MM.1S (cell line): ENCODE measurements at places on chromosomes 13 and 19.

DNA sequence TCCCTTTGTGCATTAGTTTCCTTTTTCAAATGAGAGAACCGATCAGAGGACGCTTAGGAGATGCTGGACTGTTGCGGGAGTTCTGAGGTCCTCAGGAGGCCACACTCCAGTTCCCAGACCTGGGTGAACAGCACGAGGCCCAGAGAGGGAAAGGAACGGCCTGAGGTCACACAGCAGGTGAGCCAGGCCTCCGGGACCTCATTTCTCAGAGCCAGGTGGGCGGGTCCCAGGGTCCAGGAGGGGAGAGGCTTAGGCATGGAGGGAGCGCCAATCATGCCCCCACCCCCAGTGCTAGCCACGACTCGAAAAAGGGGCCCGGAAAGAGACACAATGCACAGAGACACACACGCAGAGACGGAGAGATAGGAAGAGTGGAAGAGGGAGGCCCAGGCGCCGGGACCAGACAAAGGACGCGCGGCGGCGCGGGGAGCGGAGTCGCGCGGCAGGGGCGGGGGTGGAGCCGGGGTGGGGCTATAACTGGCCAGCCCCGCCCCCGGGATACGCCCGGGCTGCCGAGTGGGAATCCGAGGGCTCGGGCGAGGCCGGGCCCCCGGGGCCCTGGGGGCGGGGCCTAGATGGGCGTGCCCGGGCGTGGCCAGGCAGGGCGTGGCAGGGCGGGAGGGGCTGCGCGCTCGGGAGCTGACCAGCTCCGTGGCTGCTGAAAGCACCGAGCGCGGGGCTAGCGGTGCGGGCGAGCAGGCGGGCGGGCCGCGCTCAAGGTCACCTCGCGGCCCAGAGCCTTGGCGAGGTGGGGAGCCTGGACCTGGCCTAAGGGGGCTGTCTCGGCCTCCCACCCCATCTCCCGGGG, 1.6 kb downstream of the ELAVL3 start:
- H3K4me3 ChIP-seq = no peak overlapping the region
- DNase-seq = no peak
- H3K36me3 ChIP-seq = no peaks in the 10 kb centered on the region
- H3K27me3 ChIP-seq = peaks cover 37% of the 10 kb centered on the region

GRCh38 chr19:31392464-31392863, 43.2 kb upstream of the TSHZ3 start:
- peaks cover 17% of the 10 kb centered on the region for H3K27me3 ChIP-seq
- no peaks in the 10 kb centered on the region for H3K36me3 ChIP-seq
- no peak overlapping the region for H3K4me3 ChIP-seq
- H3K27ac ChIP-seq = no peak overlapping the region

GRCh38 chr19:33703821-33704220, 82.1 kb downstream of the CHST8 start:
- H3K36me3 ChIP-seq = no peaks in the 10 kb centered on the region
- H3K4me1 ChIP-seq = no peaks in the 10 kb centered on the region
- no peak overlapping the region for H3K27ac ChIP-seq
- no peak for DNase-seq
- H3K4me3 ChIP-seq = no peak overlapping the region

- no peaks in the 10 kb centered on the region for H3K36me3 ChIP-seq
- 0 out of 2 replicates have a peak, but pooled peaks cover 7% of the 10 kb centered on the region for H3K4me1 ChIP-seq
- peak; percentile 44 for DNase-seq
- no peaks in the 10 kb centered on the region for H3K27me3 ChIP-seq
- peak within 1 kb of the TSS; percentile 72 for H3K4me3 ChIP-seq
These were observed at the start of gene TSC22D1 for GRCh38 chr13:44575741-44576350. Gene TSC22D1, minus strand, starts transcription at chr13:44576330. Its CDS starts 256 bp downstream, at chr13:44576074.

DNA sequence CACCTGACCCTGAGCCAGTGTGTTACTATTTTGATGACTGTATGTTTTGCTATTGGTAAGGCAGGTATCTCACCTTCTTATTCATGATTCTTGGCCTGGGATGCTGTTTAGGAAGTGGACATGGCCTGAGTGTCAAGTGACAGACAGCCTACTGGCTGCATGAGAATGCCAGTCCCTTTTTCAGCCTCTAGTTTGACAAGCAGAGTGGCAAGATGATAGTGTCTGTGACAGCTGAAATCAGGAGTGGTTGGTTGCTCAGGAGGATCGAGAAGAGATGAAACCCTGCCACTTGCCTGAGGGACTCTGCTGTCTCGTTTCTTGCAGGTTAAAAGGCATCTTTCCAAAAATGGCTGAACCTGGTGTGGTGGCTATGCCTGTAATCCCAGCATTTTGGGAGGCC, 7.1 kb upstream of the ELOF1 start:
- no peak overlapping the region for H3K4me3 ChIP-seq
- no peak overlapping the region for H3K27ac ChIP-seq
- H3K36me3 ChIP-seq = no peaks in the 10 kb centered on the region
- no peaks in the 10 kb centered on the region for H3K4me1 ChIP-seq
- DNase-seq = no peak
- no peaks in the 10 kb centered on the region for H3K27me3 ChIP-seq

DNA sequence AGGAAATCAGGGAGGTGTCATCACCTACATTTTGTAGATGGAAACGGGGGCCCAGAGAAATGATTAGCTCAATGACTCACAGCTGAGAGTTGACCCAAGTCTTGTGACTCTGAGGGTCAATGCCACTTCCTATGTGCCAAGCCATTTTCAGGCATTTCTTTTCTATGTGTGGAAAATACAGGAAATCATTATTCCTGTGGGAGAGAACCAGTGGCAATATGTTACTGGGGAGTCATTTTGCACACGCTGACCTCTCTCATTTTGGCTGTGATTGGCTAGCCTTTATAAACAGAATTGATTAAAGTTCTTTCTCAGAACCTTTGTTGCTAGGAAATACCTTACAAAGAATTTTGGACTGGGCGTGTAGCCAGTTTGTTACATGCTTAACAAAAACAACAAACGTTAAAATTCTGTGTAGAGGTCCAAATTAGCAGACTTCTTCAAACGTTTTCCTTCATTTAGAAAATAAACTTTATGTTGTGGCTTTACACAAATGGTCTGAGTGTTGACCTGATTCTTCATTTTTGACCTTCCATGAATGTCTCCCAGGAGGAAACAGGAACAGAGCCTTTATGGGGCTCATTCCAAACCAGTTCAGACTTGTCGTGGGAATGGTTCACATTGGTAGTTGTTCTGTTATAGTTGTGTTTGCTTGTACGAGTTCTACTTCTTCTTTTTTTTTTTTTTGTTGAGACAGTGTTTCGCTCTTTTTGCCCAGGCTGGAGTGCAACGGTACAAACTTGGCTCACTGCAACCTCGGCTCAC, 11.4 kb downstream of the PCCA start:
- no peak overlapping the region for H3K27ac ChIP-seq
- no peak overlapping the region for H3K4me3 ChIP-seq
- no peaks in the 10 kb centered on the region for H3K4me1 ChIP-seq

DNA sequence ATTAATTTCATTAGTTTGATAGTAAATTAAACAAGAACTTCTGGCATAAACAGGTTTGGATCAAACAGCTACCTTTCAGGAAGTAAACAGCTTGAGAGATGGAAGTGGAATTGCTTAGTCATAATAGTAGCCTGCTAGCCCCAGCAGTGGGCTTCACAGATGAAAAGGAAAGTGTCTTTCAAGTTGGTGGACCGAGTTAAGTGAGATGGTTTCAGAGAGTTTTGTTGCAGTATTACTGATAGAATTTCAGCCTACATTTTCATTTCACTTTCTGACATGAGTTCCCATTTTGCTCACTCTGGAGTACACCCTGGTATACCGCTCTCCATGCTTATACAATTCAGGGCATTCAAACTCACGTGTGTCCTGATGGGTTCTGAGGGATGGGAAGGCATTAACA, 2.0 kb upstream of the PTOV1 start:
- no peaks in the 10 kb centered on the region for H3K27me3 ChIP-seq
- DNase-seq = no peak
- no peak overlapping the region for H3K4me3 ChIP-seq
- H3K27ac ChIP-seq = no peak overlapping the region

- H3K36me3 ChIP-seq = no peaks in the 10 kb centered on the region
- no peak for DNase-seq
- H3K27ac ChIP-seq = no peak overlapping the region
- peaks cover 15% of the 10 kb centered on the region for H3K4me1 ChIP-seq
- H3K27me3 ChIP-seq = no peaks in the 10 kb centered on the region
These were observed 1.7 kb downstream of the IRS2 start for GRCh38 chr13:109784590-109785140.

- H3K27ac ChIP-seq = no peak overlapping the region
- no peaks in the 10 kb centered on the region for H3K4me1 ChIP-seq
- no peak overlapping the region for H3K4me3 ChIP-seq
- no peak for DNase-seq
These were observed 480.0 kb downstream of the ZNF536 start for GRCh38 chr19:30852168-30852567.

DNA sequence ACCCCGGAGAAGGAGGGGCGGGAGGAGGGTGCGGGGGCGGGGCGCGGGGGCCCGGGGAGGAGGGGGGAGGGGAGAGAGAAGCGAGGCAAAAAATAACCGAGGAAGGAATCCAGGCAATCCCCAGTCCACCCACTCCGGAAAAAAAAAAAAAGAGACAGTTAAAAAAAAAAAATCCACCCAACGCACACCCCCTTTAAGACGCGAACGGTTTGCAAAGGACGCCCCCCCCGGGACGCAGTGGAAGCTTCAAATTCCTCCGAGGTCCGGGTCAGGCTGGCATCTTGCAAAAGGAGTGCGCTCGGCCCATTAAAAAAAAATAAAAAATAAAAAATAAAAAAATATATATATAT, at the start of gene CACNA1A:
Gene CACNA1A (minus strand): TSS at position 9 of the 350 bp plus-strand sequence. CDS start 255 bp downstream, outside the sequence.
- no peak within 1 kb of the TSS for H3K4me3 ChIP-seq
- no peaks in the 10 kb centered on the region for H3K4me1 ChIP-seq
- H3K27ac ChIP-seq = no peak within 1 kb of the TSS
- H3K27me3 ChIP-seq = peaks cover 73% of the 10 kb centered on the region
- DNase-seq = no peak
